ENCODE measurements at places on chromosomes 5 and 9. TPM values are rescaled to one million over a fixed set of nuclear protein-coding genes. Genes with fewer than 3 reads are reported as not detected.

GRCh38 chr5:58122848-58123392 lies 337.0 kb downstream of the PLK2 start:
- no peak for DNase-seq

GRCh38 chr5:30596495-30597064 lies 596.9 kb upstream of the CDH6 start:
- DNase-seq = no peak

DNA sequence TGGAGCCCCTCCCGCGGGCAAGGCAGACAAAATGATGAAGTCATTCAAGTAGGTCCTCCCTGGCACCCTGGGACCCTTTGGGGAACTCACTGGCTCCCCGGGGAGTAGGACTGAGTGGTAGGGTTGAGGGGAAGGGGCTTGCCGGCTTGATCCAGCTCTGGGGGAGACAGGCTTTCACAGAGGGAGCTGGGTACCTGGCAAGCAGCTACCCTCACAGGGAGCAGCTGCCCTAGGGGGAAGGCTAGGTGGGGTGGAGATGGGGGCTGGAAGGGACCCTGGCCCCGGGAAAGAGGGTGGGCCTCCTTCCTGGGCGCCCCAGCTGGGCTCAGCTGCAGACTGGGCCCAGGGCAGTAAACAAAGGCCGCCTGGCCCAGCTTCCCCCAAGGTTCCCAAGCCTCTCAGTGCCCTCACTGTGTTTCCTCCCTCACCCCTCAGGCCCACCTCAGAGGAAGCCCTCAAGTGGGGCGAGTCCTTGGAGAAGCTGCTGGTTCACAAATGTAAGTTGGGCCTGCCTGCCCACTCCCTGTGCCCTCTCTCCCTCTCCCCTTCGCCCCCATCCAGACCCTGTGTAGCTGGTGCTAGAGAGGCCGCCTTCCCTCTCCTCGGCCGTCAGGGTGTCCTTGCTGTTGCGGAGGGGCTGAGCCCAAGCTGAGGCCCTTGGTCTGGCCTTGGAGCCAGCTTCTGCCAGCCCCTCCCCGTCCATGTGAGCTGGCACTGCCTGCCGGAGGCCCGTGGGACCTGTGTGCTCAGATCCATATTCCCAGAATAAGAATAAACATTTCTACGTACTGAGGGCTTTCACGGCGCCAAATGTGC lies 131.2 kb downstream of the RGS3 start:
- DNase-seq = no peak

DNA sequence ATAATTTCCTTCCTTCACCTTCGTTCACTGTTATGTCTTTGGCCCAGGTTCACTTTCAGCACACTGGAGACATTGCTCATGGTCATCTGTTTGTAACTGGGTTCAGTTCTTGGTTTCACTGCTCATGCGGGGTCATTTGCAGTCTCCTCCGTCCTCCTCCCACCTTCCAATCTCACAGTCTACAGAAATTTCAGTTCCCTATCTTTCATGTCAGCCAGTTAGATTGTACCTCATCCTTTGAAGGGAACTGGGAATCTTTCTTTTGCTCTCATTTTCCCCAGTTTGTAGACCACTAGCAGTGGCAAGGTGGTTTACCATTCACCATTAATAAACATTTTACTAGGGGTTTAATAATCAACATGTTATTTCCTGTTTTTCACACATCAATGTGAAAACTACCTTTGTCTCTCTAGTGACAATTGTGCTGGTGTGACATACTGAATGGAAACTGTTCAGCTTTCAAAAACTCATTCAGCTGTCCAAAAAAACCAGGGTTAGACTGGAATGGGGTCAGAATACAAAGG lies 100.9 kb upstream of the IL6ST start:
- DNase-seq = no peak

NMUR2 gene
- polyA plus RNA-seq = 0.22 TPM

DNA sequence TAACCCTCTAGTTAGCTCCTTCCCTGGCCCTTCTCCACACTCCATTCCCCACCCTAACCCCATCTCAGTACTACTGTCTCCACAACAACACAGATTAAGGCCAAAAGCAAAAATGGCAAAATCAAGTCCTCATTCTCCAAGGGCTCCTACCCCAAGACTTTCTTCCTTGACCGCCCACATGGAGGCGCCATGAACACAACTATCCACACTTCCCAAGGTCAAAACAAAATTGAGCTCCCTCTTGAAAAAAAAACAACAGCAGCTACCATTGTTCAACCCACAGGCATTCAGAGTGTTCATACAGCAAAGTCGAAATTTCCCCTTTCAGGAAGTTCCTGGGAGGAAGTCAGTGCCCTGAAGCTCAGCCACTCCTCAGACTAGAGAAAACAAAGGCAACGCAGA lies 54.4 kb downstream of the GNAQ start:
- no peak for DNase-seq

GRCh38 chr5:152305525-152305924 lies 99.6 kb downstream of the NMUR2 start:
- DNase-seq = no peak

ZNF300 gene
- polyA plus RNA-seq = 8.8 TPM

CATSPER3 gene
- polyA plus RNA-seq = 0.93 TPM

DNA sequence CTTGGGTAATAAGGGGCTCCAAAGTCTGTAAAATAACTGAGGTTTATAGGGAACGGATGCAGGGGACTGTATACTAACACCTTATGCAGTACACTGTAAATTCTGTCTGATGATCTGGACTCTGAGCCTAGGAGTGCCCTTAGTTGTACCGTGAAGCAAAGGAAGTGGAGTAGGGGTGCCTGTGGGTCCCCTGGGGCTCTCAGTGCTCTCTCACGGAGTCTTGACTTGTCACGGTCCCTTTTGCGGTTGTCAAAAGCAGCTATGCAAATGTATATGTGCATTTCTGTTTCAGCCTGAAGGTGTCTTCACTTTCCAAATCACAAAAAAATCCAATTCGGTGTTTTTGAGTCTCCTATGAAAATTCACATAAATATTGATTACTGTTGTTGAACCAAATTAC lies 17.8 kb downstream of the DMRT1 start:
- no peak for DNase-seq

OBP2B gene
- polyA plus RNA-seq = not detected

DNA sequence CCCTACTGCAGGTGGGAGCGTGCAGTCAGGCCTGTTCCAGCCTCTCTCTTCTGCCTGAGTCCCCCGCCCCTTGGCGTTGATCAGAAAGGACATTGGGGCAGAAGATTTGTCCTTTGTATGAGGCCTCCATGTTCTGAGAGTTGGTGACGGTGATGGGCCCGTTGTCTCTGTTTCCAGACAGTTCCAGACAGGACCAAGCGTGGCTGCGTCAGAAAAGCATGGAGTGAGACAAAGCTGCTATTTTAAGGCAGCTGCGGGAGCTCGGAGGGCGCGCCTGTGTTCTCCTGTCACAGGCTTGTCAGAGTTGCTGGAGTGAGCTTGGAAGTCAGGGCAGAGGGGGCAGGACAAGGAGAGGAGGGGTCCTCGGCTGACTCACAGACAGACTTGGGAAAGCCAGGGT lies 32.1 kb upstream of the SH3PXD2B start:
- DNase-seq = no peak

LOX gene
- 41.1 TPM for polyA plus RNA-seq

All from hindlimb muscle (tissue), 1 donor.